ENCODE measurements at places on chromosomes 6 and 20. TPM values are rescaled to one million over a fixed set of nuclear protein-coding genes. Genes with fewer than 3 reads are reported as not detected.

DNA sequence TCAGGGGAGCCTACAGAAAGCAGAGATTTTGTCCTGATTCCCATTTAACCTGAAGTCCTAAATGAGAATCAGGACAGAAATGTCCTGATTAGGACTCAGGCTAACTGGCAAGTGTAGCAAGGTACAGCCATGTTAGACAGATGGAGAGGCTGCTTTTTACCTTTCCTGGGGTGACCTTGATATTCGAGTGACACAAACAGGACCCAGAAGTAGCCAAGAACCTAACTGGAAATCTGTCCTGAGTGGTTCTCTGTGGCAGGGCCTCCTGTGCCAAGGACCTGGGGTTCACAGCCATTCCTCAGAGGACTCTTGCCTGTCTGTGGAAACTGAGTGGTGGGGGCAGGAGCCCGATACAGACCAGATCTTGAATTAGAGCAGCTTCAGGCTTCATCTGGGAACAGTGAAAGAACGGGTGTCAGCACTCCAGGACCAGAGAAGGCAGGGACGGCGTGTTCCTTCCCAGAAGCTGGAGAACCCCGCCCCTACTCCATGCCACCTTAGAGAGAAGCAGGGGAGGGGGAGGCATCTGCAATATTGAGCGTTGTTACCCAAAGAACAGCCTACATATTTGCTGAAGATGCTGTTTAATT lies 4.3 kb upstream of the FUCA2 start:
- no peak for DNase-seq

DNA sequence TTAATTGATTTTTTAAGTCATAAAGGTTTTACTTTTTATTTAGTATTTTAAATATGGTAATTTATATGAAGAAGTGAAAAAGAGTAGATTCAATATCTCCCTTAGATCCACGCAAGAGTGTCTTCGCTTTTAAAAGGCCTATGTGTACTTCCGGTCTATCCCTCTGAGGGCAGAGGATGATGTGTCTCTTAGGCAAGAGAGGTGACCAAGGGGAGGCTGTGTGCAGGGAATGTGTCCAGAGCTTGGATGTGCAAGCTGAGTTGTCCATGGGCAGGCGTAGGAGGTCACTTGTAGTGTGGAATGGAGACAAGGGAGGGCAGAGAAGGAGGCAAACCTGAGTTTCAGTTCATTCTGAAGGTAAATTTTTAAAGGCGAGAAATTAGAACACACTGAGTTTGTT lies 113.9 kb downstream of the CRYBG1 start:
- DNase-seq, result no peak

Gene PTPN1
- 71.3 TPM for total RNA-seq

Gene GPSM3
- 16.2 TPM for total RNA-seq
